ENCODE measurements at places on chromosomes 5 and 9.

- DNase-seq = no peak
Measured at GRCh38 chr5:118619823-118620222, 368.5 kb downstream of the DTWD2 start.

GRCh38 chr5:138490648-138491283 is 25.5 kb downstream of the EGR1 start:
- peak; percentile 31 for DNase-seq

DNA sequence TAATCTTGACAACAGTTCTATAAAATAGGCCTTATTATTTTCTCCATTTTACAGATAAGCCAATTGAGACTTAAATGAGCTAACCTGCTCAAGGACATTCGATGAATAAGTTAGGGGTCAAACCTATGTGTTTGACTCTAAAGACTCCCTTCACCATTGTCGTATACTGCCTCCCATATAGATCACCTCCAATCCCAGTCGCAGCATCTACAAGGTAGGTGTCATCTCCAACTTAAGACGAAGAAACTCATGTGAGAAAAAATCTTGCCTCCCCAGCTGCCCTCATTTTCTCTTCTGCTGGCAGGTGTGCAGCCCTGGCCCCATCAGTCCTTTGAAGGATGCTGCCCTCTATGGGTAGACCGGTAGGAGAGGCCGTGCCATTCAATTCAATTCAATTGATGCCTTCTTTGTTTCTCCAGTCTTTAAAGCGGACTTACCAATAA is 75.2 kb upstream of the SMARCA2 start:
- DNase-seq = peak; percentile 35

- DNase-seq = no peak
Measured at GRCh38 chr9:87698069-87698809, 27.7 kb upstream of the CTSL start.

DNA sequence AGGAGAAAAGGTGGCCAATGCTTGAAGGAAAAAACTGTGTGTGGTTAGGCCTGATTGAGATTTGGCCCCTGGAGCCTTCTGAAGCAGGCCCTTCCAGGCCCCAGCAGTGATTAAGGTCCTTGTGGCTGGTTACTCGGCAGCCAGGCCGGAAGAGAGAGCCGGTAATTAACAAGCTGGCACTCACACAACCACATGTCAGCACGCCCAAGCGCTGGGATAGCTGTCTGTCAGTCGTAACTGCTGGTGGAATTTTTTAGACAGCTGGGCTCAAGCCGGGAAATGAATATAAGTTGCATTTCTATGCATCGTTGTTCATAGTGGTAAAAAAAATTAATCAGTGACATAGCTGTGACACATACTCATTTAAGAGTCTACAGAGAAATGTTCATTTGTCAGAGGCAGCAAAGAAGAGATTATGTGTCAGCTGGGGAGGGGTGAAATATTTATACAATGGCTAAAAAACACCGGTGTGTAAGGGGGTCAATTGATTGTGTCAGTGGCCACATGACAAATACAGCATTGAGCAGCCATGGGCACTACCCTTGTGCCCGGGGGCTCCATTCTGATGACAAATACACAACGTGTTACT is 13.7 kb upstream of the ARAP3 start:
- no peak for DNase-seq

DNA sequence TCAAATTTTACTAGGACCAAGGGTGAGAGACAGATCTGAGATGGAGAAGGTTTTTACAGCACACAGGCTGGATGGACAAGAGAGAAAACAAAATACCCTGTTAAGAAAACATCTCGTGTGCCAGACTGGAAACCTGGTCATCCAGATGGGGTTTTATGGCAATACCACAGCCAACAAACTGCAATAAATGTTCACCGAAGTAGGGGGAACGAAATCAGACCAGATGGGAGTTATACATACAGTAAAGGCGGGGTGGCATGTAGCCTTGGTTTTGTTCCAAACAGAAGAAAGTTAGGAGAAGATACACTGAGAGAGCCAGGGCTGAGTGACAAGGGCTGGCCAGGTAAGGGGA is 63.3 kb downstream of the DCP2 start:
- no peak for DNase-seq

DNA sequence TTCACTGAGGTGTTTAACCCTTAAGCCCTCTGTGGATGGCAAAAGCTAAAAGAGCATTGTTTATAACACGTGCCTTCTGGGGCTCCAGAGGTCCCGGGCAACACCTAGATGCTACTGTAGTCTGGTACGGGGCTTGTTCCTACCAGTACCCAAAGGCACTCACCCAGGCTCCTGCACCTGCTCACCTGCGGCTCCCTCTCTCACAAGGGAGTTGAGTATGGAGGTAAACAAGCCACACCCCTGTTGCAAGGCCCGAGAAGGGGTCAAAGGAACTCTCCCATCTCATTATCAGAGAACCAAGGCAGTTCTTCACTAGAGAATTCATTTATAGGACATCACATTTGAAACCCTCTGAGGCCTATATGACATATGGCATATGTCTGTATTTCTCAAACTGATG is 53.4 kb upstream of the IL6ST start:
- no peak for DNase-seq

DNA sequence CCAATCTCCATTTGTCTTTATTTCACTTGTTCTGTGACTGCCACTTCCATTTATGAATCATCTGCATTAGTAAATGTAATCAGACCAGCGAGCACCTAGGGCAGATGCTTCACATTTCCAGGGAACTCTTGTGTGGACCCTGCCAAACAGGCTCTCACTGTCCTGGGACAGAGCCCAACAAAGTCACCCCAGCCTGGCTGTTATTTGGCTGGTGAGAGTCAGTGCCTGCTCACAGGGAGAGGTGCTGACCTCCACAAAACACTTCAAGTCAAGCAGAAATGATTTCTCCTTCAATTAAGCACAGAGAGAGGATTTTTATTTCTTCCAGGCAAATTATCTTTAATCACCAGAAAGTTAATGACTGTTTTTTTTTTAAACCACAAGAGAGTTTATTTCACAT is 568.0 kb downstream of the MTRR start:
- DNase-seq = no peak

DNA sequence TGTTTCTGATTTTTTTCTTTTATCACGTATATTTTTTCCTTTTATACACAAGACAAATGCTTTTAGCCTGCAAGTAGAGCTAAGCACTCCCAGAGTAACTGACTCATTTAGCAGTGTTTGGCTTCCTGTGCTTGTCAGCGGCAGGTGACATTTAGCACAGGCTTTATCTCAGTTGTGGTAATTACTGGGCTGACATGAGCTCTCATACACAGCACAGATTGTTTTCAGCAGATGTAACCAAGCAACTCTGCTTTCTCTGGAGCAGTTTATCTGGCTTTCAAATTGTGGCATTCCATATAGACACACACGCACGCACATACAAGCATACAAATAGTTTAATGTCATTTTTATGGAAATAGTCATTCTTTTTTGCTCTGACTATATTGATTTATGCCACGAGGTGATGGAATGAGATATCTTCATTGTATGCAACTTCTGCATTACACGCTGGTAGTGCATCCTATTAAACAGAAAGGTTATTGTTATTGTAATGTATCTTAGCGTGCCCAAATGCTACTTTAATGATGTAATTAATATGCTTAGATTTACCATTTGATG is 379.0 kb upstream of the GRAMD2B start:
- DNase-seq = no peak

- DNase-seq = no peak
Measured at GRCh38 chr5:92429646-92430045, 1046.5 kb upstream of the ARRDC3 start.

DNA sequence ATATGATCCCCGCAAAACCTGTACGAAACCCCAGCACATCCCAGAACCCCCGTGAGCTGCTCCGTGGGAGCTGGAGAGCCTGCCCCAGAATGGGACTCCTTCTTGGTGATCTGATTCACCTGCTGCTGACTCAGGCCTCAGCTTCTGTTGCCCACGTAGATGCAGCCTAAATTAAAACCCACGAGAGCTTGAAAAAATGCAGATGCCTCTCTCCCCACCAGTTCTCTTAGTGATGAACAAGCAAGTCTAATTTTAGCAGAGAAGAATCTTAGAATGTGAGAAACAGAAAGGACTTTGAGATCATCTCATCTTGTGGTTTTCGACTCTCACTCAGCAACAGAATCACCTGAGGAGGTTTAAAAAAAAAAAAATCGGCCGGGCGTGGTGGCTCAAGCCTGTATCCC is 57.6 kb downstream of the TMOD1 start:
- no peak for DNase-seq

- no peak for DNase-seq
Measured at GRCh38 chr9:129860653-129861446, 25.6 kb downstream of the USP20 start.

GRCh38 chr5:33994845-33995244 is 10.4 kb upstream of the SLC45A2 start:
- DNase-seq = no peak

GRCh38 chr5:142644640-142645361 is 41.1 kb downstream of the FGF1 start:
- no peak for DNase-seq

DNA sequence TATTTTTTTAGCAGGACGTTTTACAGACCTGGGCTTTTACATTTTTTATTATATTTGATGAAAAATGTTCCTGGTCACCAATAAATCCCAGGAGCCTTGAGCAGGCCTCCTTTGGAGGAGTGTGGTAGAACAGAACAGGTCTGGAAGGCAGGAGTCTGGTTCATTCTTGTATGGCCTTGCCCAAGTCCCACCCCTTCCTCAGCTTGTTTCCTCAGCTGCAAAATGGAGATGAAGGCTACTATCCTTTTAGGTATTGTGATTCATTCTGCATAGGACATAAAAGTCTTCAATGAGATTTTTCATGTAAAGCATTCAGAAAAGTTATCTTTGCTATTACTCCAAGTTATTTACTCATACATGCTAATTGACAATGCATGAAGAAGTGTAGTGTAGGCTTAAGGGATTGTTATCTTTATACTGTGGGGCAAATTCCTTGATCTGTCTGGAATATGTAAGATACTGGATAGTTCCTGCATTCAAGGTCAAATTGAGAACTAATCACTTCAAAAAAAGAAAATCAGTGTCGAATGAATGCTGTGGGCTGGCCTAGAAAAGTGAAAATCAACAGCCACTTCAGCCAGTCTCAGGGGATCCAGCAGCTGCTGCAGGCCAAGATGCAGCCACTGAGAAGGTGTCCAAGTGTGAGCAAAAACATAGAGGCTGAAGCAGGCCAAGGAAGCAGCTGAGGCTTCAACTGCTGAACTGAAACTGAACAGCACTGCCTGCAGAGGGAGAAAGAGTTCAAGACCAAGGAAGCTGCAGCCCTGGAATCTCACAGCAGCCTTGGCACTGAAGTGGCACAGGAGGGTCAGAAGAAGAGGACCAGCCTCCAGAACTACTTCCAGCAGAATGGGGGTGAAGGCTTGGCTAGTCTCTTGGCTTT is 15.5 kb upstream of the SLC36A3 start:
- peak; percentile 31 for DNase-seq

DNA sequence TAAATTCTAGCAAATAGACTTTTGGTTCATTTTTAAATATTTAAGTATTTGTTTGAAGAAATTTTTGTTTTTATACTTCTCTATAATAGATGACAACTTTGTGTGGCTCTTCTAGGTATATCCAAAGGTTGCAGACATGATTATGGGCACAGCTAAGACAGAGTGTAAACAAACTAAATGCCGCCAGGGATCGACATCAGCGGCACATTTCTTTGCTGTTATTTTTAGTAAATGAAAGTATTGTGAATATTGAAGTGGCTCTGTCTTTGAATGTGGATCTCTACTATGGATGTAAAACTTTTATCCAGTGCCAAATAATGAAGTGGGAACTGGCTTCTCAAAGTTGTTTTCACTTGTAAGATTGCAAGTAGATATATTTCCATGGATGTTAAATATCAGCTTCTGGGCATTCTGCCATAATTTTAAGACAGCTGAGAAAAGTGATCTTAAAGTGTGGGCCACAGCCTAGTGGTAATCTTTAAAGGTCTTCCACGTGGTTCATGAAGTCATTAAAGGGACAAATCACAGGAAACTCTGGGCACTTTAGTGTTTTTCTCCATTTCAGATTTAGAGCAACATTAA is 589.9 kb downstream of the ZNF608 start:
- peak; percentile 18 for DNase-seq

GRCh38 chr5:35098214-35098613 is 50.5 kb upstream of the AGXT2 start:
- DNase-seq = no peak

DNA sequence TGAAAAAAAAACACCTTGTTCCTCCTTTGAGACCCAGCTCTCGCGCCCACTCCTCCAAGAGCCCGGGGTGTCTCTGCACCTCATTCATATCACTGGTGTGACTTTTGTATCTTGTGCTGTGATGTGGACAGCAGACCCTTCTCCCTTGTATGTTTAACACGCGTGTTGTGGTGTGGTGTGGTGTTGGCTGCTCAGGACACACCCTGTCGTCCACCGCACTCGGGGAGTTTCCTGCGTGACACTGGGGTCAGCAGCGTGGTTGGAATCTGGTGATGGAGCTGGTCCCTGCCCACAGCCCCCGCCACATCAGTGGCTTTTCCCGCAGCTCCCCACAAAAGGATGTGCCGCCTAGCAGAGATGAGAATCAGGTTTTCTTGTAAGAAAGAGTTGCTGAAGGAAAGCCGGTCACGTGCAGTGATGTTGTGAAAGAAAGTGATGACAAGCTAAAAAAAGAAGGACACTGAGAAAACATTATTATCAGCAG is 61.5 kb downstream of the TENT4A start:
- peak; percentile 55 for DNase-seq

DNA sequence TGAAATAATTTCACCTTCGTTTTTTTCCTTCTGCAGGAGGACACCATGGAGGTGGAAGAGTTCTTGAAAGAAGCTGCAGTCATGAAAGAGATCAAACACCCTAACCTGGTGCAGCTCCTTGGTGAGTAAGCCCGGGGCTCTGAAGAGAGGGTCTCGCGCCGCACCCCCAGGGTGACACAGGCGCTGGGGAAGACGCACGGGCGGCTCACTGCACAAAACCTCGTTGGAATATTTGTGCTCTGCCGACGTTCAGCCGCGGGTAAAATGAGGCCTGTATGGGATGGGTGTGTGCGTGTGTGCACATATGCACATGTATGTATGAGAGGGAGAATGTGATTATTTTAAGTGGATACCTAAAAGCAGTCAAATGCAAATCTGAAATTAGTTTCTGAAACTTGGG is 24.5 kb downstream of the QRFP start:
- DNase-seq = no peak

GRCh38 chr5:17219006-17219422 is 1.6 kb downstream of the BASP1 start:
- peak; percentile 33 for DNase-seq

Measured in suppressor macrophage (primary cell).